ENCODE measurements at places on chromosomes 3 and 15.

GRCh38 chr3:165800970-165801369, 36.3 kb downstream of the BCHE start:
- DNase-seq: no peak

DNA sequence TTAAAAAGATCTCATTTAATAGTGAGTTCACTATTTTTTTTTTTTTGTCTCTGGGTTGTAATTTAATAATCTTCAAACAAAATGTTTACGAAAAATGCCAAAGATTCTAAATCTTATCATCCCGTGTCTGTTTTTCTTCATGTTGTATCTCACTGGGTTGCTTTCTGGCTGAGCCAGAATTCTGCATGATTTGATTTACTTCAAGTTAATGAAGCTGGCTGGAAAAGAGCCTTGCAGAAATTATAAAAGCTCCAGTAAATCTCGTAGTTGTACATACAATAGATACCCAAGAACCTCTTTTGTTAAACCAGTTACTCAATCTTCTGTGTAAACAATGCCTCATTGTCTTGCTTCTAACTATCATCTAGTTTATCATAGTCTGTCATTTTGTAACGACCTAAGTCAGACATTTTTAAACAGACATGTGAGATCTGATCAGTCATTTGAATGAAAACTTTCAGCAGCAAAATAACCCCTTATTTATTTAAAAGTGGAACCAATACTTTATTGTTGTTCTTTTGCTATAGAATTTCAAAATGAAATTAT, 249.0 kb downstream of the MCTP2 start:
- no peak for DNase-seq

DNA sequence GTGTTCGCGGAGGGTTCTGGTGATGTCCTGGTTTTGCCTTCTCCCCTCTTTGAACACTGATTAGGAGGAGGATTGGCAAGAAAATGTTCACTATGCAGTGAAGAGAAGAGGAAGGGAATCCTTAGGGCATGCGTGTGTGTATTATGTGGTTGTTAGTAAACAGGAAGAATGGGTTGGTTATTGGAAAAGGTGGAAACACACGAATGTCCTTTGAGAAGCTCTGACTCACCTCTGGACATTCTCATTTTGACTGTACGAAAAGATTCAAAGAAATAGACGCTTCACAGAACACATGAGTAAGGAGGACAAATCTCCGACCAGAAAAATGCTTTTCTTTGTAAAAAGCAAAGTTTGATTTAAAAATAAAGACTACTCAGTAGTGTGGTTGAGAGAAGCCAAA, 188.8 kb upstream of the PRICKLE2 start:
- no peak for DNase-seq

- DNase-seq: no peak
These were observed 117.4 kb downstream of the ATG7 start for GRCh38 chr3:11389386-11390268.

- no peak for DNase-seq
These were observed 246.7 kb upstream of the KCNH8 start for GRCh38 chr3:18901571-18901970.
